NCI-H446 treated with DMSO at 0.1 percent for 48 hours (cell line): ENCODE measurements at places on chromosomes 6 and 20.
A peak's percentile ranks its signal among the peaks of the same experiment; 100 is the strongest.

GRCh38 chr20:36243726-36244125 lies 7.4 kb downstream of the AAR2 start:
- DNase-seq: no peak

DNA sequence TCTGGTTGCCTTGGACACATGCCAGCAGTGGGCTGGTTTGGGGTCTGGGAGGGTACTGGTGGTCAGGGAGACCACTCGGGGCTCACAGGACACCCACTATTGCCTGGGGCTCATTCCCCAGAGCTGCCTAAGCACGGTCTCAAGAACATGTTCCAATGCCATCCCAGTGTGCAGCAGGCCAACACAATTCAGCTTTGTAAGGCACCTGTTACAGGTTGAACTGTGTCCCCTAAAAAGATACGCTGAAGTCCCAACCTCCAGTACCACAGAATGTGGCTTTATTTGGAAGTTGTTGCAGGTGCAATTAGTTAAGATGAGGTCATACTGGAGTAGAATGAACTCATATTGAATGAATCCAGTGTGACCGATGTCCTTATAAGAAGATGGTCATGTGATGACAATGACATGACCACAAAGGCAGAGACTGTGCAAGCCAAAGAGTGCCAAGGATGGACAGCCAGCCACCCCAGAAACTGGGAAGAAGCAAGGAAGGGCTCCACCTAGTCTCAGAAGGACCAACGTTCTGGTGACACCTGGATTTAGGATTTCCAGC lies 13.5 kb upstream of the MAS1 start:
- no peak for DNase-seq

DNA sequence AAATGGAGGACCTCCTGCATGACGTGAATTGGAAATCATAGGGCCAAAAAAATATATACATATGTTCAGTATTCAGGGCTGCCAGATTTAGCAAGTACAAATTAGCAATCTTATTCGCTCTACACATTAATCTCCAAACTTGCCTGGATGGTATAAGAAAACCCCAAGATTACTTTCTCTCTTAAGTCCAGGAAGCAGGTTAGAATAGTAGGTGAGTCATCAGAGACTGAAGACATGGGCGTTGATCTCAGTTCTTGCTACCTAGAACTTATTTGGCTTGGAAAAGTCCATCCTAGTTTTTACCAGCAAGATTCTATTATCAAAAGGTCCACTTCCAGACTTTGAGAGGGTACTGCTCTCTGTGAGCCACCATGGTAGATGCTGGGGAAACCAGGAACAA lies 47.4 kb downstream of the GPR63 start:
- no peak for DNase-seq

- DNase-seq: no peak
Observed at GRCh38 chr6:168415098-168415992, 25.6 kb upstream of the SMOC2 start.

DNA sequence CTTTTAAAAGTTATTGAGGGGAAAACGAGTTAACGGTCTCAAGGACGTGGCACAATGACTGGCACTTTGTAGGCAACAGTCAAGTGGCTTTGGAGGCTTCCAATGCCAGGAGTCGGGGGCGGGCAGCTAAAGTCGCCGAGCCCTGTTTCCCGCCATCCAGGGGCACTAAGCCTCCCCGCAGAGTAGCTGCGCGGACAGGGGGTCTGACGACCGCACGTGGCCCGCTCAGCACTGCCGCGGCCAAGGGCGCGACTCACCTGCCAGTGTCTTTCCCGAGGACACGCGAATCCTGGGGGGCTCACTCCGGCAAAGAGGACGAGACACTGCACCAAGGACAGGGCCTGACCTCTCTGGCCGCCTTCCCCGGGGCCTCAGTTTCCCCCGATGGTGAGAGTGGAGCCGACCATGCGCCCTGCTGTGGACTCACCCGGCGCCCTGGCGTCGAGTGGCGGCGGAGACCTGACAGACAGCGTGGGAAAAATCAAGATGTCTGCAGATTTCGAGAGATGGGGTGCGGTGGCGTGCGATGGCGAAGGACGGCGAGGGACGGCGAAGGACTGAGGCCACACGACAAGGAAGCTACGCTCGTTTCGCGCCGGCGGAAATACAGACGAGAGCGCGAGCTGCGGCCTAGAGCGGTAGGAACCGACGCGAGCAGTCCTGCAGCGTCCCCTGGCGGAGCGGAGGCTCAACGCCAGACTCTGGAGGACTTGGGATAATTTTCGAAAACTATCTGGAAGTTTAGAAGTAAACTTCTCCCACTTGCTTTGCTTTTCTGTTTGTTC lies at the start of gene SNHG17:
Gene SNHG17 (minus strand): TSS at position 559 of the 785 bp plus-strand sequence.
- peak; percentile 86 for DNase-seq

DNA sequence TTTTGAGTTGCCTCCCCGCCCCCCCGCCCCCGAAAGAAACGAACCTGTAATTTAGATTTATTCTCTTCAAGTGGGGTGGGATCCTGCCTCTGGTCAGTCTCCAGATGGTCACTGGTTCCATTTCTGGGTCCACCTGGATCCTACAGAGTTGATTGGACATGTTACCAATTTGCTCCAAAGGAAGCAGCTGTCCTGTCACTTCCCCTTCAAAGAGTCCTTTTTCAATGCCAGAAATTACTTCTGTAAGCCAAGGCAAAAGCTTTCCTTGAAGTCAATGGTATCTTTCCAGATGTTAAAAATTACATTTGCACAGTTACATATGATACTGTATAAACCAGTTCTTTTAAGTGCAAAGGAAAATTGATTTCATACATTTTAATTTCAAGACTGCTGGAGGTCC lies 12.0 kb upstream of the ANKRD60 start:
- no peak for DNase-seq

- DNase-seq: no peak
Observed at GRCh38 chr20:62156592-62157386, 13.2 kb downstream of the SS18L1 start.
